Fibroblast of mammary gland (primary cell): ENCODE measurements at places on chromosomes 2 and 18.

GRCh38 chr2:177271981-177272666 lies 7.6 kb upstream of the NFE2L2 start:
- DNase-seq: no peak

- DNase-seq: no peak
Observed at GRCh38 chr2:239150125-239151011, 250.5 kb downstream of the HDAC4 start.

DNA sequence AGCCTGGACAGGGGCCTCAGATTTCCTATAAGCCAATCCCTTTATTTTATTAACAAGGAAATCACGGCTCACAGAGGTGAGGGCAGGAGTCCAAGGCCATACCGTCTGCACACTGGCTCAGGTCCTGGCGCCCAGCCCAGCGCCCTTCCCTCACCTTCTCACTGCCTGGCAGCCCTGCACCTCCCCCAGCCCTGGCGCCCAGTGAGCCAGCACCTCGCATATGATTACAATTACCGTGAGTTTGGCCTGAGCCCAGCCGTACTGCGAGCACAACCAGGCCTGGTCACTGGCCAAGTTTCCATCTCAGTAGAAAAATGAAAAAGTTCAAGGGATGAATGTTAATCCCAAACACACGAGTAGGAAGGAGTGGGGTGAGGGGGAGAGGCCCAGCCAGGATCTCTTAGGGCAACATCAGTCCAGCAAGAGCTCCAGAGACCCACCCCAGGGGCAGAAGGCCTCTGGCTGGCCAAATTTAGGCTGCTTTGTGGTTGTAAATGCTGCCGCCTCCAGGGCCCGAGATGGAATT lies 68.4 kb downstream of the MCFD2 start:
- DNase-seq: peak; percentile 98

- no peak for DNase-seq
Observed at GRCh38 chr2:177015356-177015923, 197.2 kb upstream of the HNRNPA3 start.

DNA sequence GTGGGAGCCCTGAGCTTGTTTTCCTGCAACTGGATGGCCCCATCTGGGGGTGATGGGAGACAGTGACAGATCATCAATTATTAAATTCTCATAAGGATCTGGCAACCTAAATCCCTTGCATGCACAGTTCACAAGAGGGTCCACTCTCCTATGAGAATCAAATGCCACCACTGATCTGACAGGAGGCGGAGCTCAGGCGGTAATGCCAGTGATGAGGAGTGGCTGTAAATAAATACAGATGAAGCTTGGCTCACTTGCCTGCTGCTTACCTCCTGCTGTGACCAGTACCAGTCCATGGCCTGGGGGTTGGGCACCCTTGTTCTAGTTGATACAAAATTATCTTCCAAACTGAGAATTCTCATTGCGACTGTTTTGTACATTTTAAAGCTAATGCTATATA lies 258.6 kb downstream of the CTNNA2 start:
- no peak for DNase-seq

GRCh38 chr2:100262555-100263320 lies 59.6 kb downstream of the LONRF2 start:
- peak; percentile 58 for DNase-seq

DNA sequence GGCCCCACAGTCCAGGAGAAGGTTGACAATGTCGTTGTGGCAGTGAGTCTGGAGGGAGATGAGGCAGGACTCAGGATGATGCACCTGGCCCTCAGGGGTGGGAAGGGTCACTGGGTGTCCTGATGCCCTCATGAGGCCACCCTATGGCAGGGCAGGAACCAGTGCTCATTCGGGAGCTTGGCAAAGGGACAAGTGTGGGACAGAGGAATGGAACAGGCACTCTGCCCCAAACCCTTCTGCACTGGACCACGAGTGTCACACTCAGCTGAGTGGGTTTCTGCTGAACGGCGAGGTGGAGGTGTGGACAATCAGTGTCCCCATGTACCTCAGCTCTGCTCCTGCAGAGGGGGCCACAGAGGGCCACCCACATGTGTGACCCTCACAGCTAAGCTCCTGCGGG lies 32.0 kb downstream of the ANKMY1 start:
- no peak for DNase-seq

- no peak for DNase-seq
Observed at GRCh38 chr2:236671896-236672562, 102.4 kb downstream of the ACKR3 start.

DNA sequence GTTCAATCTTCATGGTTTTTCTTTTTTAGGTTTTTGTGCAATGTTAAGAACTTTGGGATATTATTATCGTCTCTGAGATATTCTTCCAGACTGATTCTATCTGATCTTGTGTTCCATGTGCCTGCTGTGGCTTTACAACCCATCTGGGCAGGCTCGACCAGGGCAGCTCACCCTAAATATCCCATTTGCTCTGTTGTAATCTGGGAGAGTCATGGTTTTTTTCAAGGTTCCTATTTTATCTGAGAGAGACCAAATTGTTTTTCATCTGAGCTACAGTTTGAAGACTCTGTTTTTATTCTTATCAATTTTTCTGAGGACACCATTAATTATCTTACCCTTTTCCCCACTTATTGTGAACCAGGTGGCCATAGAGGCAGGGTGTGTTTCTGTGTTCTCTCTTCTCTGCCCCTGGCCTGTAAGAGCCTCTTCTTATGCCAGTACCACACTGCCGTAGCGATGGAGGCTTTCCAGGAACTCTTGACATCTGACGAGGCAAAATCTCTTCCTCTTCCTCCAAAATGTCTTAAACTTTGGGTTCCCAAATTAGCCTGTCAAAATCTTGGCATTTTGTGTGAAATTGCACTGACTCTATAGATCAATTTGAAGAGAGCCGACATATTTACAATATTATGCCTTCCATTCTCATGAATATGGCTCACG lies 3.1 kb downstream of the SP140L start:
- no peak for DNase-seq

DNA sequence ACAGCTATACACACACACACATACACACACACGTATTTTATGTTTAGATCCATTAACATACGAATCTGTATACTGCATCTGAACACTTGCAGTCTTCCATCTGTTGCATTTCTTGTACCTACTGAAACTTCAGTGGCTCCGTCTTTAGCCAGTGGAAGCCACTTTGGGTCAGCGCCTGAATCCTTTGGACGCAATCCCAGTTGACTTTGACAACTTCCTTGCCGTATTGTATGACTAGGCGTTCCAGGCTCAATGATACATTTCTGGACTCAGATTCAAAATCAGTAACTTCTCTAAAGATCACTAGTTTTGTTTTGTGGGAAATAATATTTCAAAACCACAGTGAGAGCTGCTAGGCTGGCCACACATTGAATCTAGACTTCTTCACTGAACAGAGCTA lies 101.5 kb upstream of the GPC1 start:
- peak; percentile 38 for DNase-seq

GRCh38 chr2:223155956-223156355 lies 104.0 kb downstream of the KCNE4 start:
- DNase-seq: no peak

DNA sequence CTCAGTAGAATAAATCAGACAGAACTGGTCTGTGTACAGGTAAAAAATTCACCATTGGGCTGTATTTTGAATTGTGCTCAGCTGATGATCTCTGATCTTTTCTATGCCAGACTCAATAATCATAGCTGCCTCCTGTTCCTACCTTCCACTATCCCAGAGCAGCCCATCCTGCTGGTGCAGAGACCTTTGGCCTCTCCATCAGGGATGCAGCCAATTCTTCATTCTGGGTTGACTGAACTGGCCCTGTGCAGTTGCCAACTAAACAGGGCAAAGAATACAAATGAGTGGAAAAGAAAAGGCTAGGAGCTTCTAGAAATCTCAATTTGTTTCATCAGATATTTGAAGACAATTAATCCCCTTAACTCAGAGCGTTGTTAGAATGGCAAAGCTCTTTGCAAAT lies 1781.3 kb upstream of the CELF4 start:
- no peak for DNase-seq

DNA sequence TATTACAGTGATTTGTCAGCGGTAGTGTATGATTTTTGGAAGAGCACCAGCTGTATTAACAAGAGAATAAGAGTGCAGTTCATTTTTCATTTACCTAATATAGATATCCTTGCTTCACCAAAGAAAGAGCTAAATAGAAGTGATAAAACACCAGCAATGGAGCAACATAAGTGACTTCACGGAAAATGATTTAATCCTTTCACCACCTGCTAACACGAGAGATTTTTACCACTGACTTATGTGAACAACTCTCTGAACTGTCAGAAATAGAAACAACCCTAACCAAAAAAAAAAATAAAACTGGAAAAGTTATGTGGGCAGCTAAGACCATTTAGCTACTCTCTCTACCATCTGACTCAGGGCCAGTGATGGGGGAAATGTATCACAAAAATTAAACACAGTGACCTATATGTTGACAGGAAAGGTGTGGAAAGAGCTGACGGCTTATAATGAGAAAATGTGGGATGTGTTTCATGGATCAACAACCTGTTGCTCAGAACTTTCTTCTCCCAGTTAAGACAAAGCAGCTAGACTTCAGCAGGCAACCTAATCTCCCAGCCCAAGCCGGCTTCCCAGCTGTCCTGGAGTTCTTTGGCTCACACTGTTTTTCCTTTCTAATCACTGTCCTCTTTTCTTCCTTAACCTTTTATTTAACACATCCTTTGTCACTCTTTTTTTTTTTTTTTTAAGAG lies 272.7 kb downstream of the SS18 start:
- DNase-seq: no peak

GRCh38 chr2:31696068-31696467 lies 115.3 kb upstream of the SRD5A2 start:
- no peak for DNase-seq

DNA sequence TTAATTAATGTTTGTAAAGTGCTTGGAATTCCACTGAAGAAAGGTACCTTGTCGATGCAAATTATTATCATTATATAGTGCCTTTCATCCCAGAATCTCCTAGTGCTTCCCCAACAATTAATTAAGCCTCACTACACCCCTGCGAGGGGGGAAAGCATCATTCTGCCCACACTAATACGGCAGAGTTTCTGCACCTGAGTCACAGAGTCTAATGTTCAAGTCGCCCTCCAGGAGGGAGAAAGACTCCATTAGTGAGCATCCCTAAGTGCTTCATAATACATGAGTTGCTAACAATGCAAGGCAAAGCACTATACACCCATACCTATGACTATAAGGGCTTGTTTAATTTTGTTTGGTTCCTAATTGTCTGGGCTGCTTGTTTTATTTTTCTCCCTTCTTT lies 25.4 kb upstream of the NRP2 start:
- no peak for DNase-seq

GRCh38 chr2:81648370-81648769 lies 1343.8 kb upstream of the LRRTM1 start:
- DNase-seq: no peak

DNA sequence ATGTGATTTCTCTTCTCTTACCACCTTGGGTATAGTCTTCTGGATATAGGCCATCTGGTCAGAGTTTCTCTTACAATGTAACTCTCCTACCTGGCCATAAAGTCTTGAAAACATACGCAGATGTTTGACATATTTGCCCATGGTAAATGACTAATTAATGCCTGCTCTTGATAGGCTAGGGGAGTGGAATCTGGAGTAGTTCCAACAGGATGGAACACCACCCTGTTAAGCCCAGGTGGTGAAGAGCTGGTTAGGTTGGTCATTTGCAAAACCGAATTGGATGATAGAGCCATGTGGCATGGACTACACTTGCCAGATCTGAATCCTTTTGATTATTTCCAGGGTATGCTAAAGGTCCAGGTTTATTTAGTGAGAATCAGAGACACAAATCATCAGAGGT lies 36.5 kb downstream of the HADHB start:
- DNase-seq: no peak

DNA sequence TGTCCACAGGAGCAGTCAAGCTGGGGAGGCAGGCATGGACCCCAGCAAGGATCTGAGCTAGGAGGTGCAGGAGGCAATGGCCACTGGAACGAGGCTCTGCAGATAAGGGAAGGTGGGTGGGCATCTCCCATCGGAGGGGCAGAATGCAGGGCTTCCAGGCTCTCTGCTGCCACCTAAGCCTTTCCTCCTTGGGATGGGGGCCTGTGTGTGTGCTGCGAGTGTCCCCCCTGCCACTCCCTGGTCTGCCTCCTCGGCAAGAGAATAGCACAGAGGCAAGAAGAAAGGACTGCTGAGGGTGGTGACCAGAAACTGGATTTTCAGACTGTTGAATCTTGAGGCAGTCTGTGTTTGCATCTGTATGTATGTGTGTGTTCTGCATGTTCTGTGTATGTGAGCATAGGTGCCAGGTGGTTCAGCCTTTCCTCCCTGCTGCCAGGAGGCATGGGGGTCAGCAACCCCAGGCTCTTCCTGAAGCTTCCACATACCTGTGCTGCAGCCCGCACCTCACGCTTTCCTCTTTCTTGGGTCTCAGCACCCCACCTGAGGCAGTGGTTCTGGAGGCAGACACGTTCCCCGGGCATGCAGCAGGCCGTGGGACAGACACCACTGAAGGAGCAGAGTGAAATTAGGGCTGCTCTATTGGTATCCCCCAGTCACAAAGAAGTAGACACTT lies 86.7 kb downstream of the EPAS1 start:
- no peak for DNase-seq

DNA sequence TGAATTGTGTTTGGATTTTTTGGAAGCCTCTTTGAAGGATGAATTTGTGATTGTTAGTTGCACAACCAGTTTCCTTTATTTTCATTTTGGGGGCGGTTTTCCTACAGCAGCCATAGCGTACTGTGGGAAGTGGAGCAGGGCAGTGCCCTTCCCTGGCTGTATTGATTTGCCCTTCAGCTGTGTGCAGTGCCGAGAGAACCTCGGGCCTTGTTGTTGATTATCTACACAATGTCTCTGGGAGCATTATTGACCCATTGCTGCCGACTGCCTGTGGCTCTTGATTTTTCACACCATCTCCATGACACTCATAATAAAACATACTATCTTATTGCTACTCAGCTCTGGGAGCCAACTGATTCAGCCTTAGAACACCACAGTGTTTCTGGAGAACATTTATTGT lies 162.2 kb upstream of the BOD1L2 start:
- no peak for DNase-seq
